ENCODE measurements at places on chromosomes 16 and 17.

DNA sequence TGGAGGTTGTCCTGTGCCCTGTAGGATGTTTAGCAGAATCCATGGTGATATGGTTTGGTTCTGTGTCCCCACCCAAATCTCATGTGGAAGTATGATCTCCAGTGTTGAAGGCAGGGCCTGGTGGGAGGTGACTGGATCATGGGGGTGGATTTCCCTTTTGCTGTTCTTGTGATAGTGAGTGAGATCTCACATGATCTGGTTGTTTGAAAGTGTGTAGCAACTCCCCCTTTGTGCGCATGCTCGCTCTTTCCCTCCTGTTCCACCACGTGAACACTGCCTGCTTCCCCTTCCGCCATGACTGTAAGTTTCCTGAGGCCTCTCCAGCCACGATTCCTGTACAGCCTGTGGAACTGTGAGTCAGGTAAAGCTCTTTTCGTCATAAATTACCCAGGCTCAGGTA is 61.9 kb downstream of the ARHGAP17 start:
- no peak for DNase-seq

- DNase-seq: no peak
Measured at GRCh38 chr16:20744922-20745440, 3.4 kb upstream of the THUMPD1 start.

GRCh38 chr17:14143688-14144087 is 74.4 kb downstream of the COX10 start:
- no peak for DNase-seq

- DNase-seq: no peak
Measured at GRCh38 chr16:78448658-78449271, 349.3 kb downstream of the WWOX start.

DNA sequence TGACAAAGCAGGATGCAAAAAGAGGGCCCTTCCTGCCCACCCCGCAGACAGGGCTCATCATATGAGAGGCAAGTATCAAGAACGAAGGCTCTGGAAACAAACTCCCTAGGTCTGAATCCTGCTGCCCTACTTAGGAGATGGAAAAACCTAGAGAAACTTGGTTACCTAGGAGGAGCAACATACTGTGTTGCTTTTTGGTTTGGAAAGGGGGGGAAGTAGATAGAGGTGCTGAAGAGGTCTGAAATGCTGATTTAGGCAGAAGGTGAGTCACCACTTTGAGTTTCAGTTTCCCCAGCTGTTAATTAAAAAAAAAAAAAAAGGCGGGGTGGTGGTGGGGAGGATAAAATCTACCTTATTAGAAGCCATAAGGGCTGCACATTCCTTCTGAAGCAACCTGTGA is 1.5 kb downstream of the N4BP1 start:
- DNase-seq: no peak

- DNase-seq: no peak
Measured at GRCh38 chr16:84577034-84577803, 40.7 kb downstream of the COTL1 start.

DNA sequence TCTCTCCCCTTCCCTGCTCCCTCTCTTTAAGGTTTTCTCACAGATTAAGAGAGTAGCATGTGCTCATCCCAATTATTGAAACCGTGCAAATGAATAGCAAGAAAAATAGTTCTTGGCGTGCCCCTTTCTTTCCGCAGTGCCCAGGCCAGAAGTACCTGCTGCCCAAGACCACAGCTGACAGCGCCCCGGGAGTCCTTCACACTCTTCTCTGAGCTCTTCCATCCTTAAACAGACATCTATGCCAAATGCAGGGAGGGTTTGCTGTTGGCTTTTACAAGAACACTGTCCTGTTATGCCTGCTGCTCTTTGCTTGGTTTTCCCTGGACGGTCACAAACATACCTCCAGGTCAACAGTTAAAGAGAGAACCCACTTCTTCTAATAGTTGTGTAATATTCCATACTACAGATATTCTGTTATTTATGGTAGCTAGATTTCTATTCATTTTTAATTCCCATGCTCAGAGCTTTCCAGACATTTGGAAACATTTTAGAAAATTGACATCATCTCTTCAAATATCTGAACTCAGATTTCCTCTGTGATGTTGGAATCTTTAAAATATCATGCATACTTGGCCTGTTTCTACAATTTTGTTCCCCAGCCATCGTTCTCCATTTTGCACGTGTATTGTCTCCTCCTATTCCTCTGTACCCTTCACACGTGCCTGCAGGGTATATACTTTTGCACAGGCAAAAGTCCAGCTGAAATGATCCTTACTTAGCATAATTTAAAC is 416.7 kb downstream of the WWOX start:
- DNase-seq: no peak

Measured in activated naive CD8-positive, alpha-beta T cell treated with anti-CD3 and anti-CD28 coated beads, Interleukin-2, amount 50 U/mL, for 24 hours (primary cell).